ENCODE measurements at places on chromosomes 1 and 21. TPM values are rescaled to one million over a fixed set of nuclear protein-coding genes. Genes with fewer than 3 reads are reported as not detected.
A peak's percentile ranks its signal among the peaks of the same experiment; 100 is the strongest.

Gene GNG4
- total RNA-seq, result under 0.01 TPM

Gene TTC22
- total RNA-seq, result 8.0 TPM

Gene SPRR2F
- total RNA-seq, result not detected

Gene OR2G6
- total RNA-seq, result not detected

Gene SPATC1L
- total RNA-seq, result 3.5 TPM

Gene CD5L
- total RNA-seq, result not detected

Gene IGSF9
- 1.2 TPM for total RNA-seq

Gene OR14K1
- total RNA-seq, result 1.1 TPM

Gene PRKAB2
- 13.3 TPM for total RNA-seq

- no peaks in the 10 kb centered on the region for H3K36me3 ChIP-seq
- H3K4me3 ChIP-seq, result no peak overlapping the region
- no peak for DNase-seq
- no peaks in the 10 kb centered on the region for H3K27me3 ChIP-seq
- H3K4me1 ChIP-seq, result peaks cover 14% of the 10 kb centered on the region
Measured at GRCh38 chr1:244349581-244350001, 102.1 kb downstream of the ADSS2 start.

DNA sequence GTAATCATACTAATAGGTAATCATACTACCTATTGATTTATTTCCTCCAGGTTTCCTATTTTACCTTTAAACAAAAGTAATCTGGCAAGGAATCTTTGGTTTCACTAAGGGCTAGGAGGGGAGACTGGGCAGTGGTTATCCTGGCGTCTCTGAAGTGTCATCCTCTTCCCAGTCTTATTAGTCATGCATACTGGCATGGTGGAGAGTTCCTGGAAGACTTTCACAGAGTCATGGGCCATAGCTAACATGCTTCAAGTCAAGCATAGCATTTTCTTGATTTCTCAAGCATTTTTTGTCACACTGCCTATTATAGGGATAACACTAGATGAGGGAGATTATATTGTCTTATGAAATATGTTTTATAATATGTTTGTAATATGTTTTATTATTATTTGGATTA, 64.0 kb upstream of the ASB17 start:
- H3K4me3 ChIP-seq, result no peak overlapping the region
- H3K36me3 ChIP-seq, result no peaks in the 10 kb centered on the region
- peak overlapping the region; percentile 63 for H3K27ac ChIP-seq

DNA sequence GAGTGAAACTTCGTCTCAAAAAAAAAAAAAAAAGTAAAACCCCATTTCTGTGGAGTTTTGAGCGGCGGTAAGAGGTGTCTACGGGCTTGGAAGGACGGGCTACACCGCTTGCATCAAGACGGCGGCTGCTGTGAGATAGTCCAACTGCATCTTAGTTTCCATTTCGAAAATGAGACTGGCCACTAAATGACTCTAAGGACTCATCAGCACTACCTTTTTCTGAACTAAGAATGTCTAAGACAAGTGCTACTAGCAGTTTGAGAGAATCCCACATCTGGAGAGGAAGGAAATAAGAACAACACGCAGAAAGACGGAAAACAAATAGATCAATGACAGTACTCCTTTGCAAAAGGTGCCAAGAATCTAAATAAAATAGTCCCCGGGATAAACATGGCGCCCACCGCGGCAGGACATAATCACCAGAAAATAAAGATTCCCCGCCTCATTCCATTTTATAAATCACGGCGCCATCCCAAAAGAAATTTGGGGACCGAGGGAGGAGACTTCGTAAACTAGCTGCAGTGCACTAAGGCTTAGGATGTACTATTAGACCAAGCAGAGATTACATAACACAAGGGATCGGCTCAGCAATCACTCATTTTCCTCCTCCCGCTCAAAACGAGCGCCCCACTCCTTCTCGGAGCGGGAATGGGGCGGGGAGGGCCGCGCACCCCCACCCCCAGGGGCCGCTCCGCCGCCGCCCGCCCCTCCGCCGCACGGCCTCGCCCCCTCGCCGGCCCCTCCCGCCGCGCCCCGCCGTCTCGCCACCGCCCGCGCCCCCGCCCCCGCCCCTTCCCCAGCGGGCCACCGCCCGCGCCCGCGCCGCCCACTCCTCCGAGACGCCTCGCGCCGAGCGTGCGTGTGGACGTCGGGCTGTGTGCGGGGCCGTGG, 1.1 kb downstream of the POGZ start:
- H3K27me3 ChIP-seq, result no peaks in the 10 kb centered on the region
- H3K36me3 ChIP-seq, result no peaks in the 10 kb centered on the region
- peak; percentile 62 for DNase-seq
- H3K27ac ChIP-seq, result peak overlapping the region; percentile 92
- peaks cover 4% of the 10 kb centered on the region for H3K4me1 ChIP-seq
- peak overlapping the region; percentile 56 for H3K4me3 ChIP-seq

GRCh38 chr1:89146721-89147120, 20.8 kb upstream of the GBP2 start:
- H3K27ac ChIP-seq, result no peak overlapping the region
- no peaks in the 10 kb centered on the region for H3K36me3 ChIP-seq
- no peaks in the 10 kb centered on the region for H3K4me1 ChIP-seq
- H3K4me3 ChIP-seq, result no peak overlapping the region

DNA sequence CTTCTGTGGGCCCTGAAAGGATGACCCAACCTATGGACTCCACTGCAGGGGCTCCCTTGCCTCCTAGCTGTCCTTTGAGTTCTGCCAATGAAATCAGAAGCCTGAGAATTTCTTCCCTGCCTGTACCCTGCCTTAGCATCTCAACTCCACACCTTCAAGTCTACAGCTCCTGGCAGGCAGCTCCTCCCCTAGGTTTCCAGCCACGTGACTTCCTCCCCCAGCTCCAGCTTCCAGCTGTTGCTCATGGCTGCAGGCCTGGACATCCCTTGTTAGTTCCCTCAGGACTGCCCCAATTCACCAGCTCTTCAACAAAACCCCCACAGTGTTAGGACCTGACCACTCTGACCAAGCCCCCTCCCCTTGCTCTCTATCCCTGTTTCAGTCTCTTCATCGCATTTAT, 2.4 kb downstream of the RCAN1 start:
- H3K36me3 ChIP-seq, result no peaks in the 10 kb centered on the region
- no peak overlapping the region for H3K4me3 ChIP-seq
- H3K27ac ChIP-seq, result no peak overlapping the region

DNA sequence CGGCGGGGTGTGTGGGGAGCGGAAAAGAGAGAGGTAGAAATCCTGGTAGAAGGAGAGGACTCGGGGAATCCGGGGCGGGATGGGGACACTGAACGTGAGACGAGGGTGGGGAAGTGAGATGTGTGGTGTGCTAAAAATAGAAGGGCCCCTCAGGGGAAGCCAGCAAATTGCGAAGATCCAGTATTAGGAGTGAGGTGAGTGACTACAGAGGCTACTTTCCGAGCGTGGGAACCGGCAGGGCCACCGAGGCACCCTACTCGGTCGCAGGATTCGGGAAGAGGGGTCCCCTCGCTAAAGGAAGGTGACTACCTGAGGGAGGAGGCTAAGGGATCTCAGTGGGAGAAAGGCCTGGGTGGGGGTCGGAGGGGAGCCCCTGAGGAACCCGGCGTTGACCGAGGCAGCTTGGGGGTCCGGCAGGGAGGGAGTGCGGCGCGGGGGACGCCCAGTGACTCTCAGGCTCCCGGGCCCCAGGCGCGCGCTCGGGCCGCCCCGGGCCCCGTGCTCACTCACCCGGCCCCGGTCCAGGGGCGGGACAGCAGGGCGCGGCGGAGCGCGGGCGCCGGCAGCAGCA, 318 bp downstream of the ALDH4A1 start:
- no peak for DNase-seq
- peak overlapping the region; percentile 81 for H3K27ac ChIP-seq
- H3K27me3 ChIP-seq, result no peaks in the 10 kb centered on the region
- H3K4me3 ChIP-seq, result peak overlapping the region; percentile 37

- H3K36me3 ChIP-seq, result no peaks in the 10 kb centered on the region
- no peaks in the 10 kb centered on the region for H3K27me3 ChIP-seq
- no peak overlapping the region for H3K4me3 ChIP-seq
- no peak for DNase-seq
- peaks cover 11% of the 10 kb centered on the region for H3K4me1 ChIP-seq
Measured at GRCh38 chr1:65245295-65245694, 64.0 kb upstream of the DNAJC6 start.

DNA sequence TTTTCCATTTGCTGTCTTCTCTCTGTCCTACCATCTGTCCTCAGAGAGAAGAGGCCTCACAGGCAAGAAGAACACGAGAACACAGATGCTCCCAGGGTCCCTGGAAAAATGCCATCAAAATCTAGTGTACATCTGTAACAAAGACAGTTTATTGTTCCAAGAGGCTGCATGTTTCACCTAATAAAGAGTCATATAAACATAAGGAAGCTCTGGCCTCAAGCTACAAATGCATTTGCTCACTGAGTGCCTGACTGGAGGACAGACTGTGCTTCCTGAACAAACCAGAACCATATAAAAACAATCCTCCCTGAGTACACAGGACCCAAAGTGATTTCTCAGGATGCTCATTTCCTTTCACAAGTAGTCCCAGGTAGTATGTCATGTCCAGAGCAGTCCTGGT, 76.3 kb upstream of the SLC44A3 start:
- no peaks in the 10 kb centered on the region for H3K27me3 ChIP-seq
- peaks cover 7% of the 10 kb centered on the region for H3K4me1 ChIP-seq
- DNase-seq, result peak; percentile 51
- H3K4me3 ChIP-seq, result no peak overlapping the region

- peaks cover 25% of the 10 kb centered on the region for H3K4me1 ChIP-seq
- no peaks in the 10 kb centered on the region for H3K36me3 ChIP-seq
- DNase-seq, result no peak
- no peaks in the 10 kb centered on the region for H3K27me3 ChIP-seq
- H3K27ac ChIP-seq, result peak overlapping the region; percentile 55
Measured at GRCh38 chr1:203128431-203128715, 847 bp downstream of the ADORA1 start.

DNA sequence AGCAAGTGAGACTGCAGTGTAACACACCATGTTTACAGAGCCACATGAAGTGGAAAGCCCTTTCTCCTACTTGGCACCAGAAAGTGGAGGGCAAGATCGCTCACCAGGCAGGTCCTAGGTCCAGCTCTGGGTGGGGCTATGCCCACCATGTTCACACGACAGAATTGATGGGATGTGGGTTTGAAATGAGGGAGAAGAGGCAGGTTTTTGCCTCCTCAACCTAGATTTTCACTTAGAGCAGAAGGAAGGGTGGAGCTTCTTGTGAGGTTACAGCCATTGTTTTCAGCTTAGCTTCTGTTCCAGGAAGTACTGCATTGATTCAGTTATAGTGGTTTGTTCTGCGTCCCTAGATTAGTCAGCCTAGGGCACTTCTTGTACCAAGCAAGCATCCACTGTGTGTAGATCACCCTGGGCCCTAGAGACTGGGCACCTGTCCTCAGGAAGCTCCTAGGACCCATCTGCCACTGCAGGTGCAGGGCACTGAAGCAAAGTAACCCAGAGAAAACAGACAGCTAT, 2.3 kb downstream of the CD53 start:
- H3K27ac ChIP-seq, result no peak overlapping the region
- H3K36me3 ChIP-seq, result no peaks in the 10 kb centered on the region
- no peaks in the 10 kb centered on the region for H3K4me1 ChIP-seq
- no peak overlapping the region for H3K4me3 ChIP-seq

DNA sequence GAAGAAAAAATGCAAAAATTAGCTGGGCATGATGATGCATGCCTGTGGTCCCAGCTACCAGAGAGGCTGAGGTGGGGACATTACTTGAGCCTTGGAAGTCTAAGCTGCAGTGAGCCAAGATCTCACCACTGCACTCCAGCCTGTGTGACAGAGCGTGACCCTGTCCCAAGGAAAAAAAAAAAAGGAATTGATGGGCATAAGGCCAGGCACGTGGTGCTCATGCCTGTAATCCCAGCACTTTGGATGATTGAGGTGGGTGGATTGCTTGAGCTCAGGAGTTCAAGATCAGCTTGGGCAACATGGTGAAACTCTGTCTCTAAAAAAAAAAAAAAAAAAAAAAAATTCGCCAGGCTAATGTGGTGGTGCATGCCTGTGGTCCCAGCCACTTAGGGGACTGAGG, 55.8 kb upstream of the ATP2B4 start:
- H3K27ac ChIP-seq, result no peak overlapping the region
- H3K36me3 ChIP-seq, result no peaks in the 10 kb centered on the region
- no peak overlapping the region for H3K4me3 ChIP-seq
- no peaks in the 10 kb centered on the region for H3K4me1 ChIP-seq

- no peak for DNase-seq
- no peak overlapping the region for H3K4me3 ChIP-seq
- no peaks in the 10 kb centered on the region for H3K4me1 ChIP-seq
Measured at GRCh38 chr21:41558842-41559241, 50.9 kb upstream of the TMPRSS2 start.

DNA sequence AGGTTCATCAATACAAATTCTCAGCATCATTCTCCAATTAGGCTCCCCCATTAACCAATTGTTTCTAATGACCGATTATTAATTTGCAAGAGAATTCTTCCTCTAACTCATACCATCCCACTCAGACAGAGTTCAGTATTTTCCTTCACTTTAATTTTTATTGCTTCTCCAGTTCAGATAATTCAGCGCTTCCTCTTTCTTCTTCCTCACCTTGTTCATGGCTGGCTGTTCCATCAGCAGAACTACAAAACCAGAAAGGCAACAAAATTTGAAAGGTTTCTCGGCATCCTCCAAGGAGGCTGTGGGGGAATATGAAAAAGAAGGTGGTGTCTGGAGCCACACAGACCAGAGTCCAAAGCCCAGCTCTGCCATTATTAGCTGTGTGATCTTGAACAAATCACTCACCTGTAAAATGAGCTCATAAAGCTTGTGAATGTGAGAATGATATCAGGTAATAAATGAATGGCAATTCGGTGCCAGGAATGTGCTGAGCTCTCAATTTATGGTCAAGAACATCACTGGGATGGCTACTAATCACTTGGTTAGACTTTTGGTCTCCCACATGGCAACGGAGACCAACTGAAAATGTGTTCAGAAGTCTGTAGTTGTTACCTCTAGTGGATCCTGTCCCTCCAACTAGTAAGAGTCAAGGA, 11.7 kb upstream of the ZNF436 start:
- H3K27me3 ChIP-seq, result no peaks in the 10 kb centered on the region
- H3K4me3 ChIP-seq, result no peak overlapping the region

- DNase-seq, result no peak
- peaks cover 51% of the 10 kb centered on the region for H3K4me1 ChIP-seq
- no peaks in the 10 kb centered on the region for H3K27me3 ChIP-seq
- no peak overlapping the region for H3K4me3 ChIP-seq
Measured at GRCh38 chr1:155014709-155015508, 12.3 kb downstream of the ZBTB7B start.

- no peak for DNase-seq
- no peaks in the 10 kb centered on the region for H3K36me3 ChIP-seq
- no peak overlapping the region for H3K4me3 ChIP-seq
Measured at GRCh38 chr1:62368989-62369388, 49.8 kb upstream of the KANK4 start.
